ENCODE measurements at places on chromosomes 3 and 15. TPM values are rescaled to one million over a fixed set of nuclear protein-coding genes. Genes with fewer than 3 reads are reported as not detected.

- no peak for DNase-seq
Observed at GRCh38 chr3:54999159-54999558, 71.3 kb upstream of the LRTM1 start.

Gene CCR4
- 2.9 TPM for total RNA-seq

Gene CIP2A
- 64.3 TPM for total RNA-seq

Gene ZCWPW2
- total RNA-seq = 0.42 TPM

GRCh38 chr3:140342668-140343067 lies 335.2 kb upstream of the TRIM42 start:
- no peak for DNase-seq

Gene ST8SIA2
- total RNA-seq = not detected

DNA sequence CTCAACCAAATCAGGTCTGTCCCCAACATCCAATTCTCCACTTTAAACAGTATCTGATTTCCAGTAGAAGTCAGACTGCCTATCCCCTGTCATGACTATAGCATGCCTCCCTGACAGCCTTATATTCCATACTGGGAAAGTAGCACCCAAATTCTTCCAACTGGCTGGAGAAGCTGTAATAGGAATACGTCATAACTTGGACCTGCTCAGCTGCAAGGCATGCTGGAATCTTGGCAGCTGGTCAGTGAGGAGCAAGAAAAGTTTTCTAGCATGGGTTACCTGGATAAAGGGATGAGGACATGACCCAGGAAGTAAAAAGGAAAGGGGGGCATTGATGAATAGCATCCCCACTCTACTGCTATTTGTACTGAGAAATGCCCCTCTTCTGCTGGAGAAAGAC lies 8.9 kb downstream of the SEMA5B start:
- no peak for DNase-seq

DNA sequence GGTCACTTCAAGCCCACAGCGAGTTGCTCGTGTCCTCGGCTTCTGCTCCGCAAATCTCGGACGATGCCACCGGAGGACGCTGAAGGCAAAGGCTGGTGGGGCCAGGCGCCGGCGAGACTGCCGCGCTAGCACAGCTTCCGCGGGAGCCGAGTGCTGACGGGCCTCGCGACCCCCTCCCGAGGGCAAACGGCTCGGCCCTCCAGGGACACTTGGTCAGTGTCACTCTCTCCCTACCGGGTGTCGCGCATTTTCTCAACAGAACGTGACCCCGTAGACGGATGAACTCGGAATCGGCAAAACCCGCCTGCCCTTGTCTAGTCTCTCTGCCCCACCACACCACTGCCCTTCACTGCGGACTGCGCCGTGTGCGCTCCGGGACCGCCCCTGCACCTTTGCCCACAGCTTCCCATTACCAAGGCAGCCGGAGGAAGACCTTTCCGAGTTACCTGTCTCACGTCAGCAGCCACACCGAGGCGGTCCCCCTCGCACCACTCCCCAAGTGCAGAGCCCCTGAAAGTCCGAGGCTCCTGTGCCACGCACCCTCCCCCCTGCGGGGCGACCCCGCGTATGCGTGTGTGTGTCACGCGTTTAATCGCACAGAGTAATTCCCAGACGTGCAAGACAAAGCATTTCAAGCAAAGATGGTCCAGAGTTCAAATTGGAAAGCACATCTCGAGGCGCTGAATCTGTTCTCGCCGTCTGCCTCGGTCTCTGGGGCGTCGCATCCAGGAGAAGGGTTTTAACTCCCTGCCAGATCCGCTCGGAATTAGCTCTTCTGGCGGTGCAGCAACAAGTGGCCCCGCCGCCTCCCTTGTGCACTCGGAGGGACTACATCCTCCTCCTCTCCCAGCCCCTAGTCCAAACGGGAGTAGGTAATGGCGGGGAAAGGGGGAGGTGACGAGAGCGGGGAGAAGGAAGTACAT lies 245.0 kb upstream of the TOPAZ1 start:
- peak; percentile 36 for DNase-seq

Gene SAMD7
- not detected for total RNA-seq

GRCh38 chr15:35308802-35309201 lies 223.7 kb upstream of the NANOGP8 start:
- DNase-seq = no peak

DNA sequence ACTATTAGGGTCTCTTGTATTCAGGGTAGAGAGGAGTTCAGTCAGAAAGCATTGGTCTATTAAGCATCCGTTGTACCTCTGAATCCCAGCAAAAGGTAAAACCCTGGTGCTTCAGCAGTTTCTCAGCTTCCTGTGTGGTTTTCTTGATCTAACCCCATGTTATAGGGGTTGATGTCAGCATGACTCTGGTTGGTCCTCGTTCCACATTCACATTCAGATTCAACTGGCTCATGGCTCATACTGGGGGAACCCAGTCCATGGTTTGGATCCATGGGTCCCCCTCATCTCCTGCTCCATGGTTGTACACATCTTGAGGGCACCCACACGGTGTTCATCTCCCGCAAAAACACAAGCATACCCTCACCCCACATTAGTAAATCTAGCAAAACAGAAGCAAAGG lies 47.7 kb upstream of the C2CD4B start:
- peak; percentile 49 for DNase-seq

GRCh38 chr3:173889596-173889995 lies 492.1 kb downstream of the NLGN1 start:
- DNase-seq = no peak

GRCh38 chr15:38555686-38556334 lies 8.8 kb downstream of the RASGRP1 start:
- DNase-seq = no peak

DNA sequence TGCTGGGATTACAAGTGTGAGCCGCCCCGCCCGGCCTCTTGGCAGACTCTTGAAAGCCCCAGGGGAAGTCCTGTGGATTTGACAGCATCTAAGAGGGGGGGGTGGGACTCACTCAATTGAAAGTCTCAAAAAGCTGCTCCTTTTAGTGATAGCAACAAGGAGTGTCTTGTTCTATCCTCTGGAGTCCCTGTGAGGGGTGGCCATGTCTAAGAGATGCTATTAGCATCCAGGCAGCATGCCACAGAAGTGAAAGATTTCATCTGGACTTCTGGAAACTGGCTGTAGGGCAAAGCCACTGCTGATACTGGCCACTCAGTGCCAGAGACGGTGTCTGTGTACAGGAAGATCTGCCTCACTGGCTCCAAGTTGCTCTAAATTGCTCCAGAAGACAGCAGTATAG lies 74.0 kb downstream of the DHX36 start:
- DNase-seq = no peak

GRCh38 chr15:57561041-57561711 lies 30.5 kb upstream of the MYZAP start:
- DNase-seq = peak; percentile 74

Gene SLMAP
- total RNA-seq = 63.0 TPM

GRCh38 chr3:59895972-59896371 lies 846.1 kb upstream of the CFAP20DC start:
- no peak for DNase-seq

Gene DUOX1
- total RNA-seq = not detected

Gene SI
- not detected for total RNA-seq

Gene IGF2BP2
- 0.32 TPM for total RNA-seq

GRCh38 chr15:31516874-31517273 lies 190.2 kb downstream of the KLF13 start:
- DNase-seq = peak; percentile 6
